ENCODE measurements at places on chromosomes 2 and 18.

DNA sequence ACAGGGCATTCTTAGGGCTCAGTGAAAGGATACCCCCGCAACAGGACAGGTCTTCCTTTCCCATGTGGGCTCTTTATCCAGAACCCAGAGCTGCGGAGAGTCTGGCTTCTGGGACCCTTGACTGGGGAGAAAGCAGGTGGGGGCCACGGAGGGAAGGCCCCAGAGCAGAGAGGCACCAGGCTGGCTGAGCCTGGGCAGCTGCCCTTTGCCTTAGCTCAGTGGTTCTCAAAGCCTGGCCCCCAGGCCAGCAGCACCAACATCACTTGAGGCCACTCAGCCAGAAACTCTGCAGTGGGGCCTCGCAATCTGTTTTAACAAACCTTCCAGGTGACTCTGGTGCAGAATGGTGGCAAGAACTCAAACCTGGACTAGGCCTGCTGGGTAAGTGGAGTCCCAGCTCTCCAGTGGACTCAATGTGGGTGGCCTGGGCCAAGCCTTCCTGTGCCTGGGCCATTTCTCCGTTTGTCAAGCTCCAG lies 1.6 kb upstream of the TMEM37 start:
- DNase-seq: no peak

GRCh38 chr2:94960266-94960665 lies 65.2 kb upstream of the MAL start:
- no peak for DNase-seq

- DNase-seq: no peak
Measured at GRCh38 chr2:185628985-185629384, 109.6 kb upstream of the FSIP2 start.

DNA sequence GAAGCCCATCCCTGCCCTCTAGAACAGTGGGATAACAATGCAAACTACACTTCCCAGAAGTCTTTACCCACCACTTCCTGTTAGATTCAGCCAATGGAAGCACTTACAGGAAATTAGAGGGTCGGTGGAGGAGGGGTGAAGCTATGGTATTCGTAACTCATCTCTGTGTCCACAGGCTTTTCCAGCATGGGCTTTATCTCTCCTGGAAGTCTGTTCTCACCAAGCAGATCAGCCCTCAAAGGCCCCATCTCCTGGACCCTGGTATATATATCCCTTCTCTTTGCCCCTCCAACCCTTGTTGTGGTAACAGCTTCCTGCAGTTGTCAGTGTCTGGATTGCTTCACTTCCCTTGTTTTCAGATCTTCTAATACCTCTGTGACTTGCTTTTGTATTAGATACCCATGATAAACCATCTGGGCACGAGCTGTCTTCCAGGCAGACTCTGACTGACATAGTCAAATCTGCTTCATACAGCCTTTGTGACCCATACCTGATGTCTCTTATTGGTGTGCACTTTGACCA lies 475.0 kb upstream of the POU3F3 start:
- peak; percentile 27 for DNase-seq

All from left cardiac atrium (tissue), 4 donors.